ENCODE measurements at places on chromosomes 3 and 15.

GRCh38 chr15:34241376-34242330 is 16.8 kb downstream of the EMC4 start:
- no peak for DNase-seq

DNA sequence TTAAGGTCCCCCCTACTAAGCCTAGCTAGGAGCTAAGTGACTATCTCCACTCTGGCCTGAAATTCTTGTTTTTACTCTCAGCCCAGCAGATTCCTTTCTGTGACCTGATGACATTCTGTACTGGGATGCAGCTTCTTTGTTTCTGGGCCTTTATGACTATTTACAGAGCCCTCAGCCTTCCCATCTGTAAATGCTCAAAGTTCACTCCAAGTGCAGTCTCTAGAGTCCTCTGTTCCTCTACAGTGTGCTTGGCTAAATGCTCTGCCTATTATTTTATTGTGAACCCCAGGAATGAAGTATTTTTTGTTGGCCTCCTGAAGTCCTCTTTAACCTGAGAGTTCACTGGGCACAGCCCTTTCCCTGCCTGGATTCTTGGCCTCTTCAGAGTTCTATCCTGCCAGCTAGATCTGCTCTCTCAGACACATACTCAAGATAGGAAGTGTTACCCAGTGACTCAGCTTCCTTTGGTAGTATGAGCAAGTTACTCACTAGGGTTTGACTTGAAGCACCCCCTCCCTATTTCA is 278.1 kb upstream of the P2RY1 start:
- no peak for DNase-seq

GRCh38 chr3:178367817-178368617 is 168.2 kb upstream of the KCNMB2 start:
- DNase-seq: no peak

GRCh38 chr15:25671132-25671531 is 192.0 kb downstream of the ATP10A start:
- no peak for DNase-seq

GRCh38 chr3:98893740-98894139 is 7.8 kb downstream of the DCBLD2 start:
- DNase-seq: no peak

DNA sequence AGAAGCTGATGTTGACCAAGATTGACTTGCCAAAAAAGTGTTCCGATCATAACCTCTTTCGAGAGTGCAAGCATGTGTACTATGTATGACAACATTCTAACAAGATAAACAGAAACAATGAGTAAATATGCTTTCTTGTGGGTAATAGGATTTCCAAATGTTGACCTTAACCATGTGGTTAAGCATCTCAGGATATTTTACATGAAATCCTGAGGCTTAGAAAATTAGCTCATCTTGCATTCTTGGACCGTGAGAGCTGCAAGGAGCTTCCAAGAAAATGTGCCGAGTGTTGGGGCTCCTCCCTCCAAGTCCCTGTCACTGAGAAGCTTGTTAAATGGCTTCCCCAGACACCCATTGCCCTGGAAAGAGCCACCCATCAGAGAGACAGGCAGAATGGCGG is 50.1 kb downstream of the C3orf20 start:
- DNase-seq: no peak

DNA sequence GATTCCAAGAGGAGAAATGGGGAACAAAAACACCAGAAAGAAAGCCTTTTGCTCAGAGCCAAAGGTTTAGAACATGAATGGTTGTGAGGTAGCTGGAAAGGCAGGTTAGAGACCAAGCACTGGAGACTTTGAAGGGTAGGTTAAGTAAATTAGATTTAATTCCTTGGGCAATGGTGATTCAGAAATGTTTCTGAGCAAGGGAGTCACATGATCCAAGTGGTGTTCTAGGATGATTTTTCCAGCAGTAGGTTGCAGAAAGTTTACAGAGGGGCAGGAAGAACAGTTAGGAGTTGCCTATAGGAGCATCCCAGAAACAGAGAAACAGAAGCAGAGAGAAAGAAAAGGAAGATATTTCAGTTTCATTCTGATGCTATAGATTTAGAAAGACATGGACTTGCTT is 139.8 kb downstream of the WDR76 start:
- no peak for DNase-seq

DNA sequence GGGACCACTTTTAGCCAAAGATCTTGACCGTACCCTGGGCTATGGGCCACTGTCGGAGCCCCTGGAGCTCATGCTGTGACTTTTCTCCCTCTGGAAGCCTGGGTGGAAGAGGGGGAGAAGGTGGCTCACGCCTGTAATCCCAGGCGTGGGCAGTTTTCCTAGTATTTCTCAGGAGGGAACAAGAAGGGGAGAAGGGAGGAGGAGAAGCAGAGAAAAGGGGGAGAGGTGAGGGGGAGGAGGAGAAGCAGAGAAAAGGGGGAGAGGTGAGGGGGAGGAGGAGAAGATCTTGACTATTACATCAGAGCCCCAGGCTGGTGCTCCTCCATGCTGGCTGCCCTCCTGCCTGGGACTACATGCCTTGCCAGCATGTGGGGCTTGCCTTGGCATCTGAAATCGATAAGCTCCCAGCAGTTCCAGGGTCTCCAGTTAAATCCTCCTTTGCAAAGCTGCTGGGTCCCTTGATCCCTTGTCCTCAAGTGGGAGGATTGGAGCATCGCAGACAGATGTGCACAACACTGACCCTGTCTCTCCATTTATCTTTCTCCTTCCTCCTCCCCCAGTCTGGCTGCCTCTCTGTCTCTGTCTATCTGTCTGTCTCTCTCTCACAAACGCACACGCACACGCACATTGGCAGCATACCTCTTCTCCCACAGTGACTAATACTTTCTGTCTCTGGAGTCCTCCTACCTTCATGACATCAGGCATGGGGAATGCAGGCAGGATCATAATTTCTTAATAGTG is 41.6 kb downstream of the MRAS start:
- no peak for DNase-seq

DNA sequence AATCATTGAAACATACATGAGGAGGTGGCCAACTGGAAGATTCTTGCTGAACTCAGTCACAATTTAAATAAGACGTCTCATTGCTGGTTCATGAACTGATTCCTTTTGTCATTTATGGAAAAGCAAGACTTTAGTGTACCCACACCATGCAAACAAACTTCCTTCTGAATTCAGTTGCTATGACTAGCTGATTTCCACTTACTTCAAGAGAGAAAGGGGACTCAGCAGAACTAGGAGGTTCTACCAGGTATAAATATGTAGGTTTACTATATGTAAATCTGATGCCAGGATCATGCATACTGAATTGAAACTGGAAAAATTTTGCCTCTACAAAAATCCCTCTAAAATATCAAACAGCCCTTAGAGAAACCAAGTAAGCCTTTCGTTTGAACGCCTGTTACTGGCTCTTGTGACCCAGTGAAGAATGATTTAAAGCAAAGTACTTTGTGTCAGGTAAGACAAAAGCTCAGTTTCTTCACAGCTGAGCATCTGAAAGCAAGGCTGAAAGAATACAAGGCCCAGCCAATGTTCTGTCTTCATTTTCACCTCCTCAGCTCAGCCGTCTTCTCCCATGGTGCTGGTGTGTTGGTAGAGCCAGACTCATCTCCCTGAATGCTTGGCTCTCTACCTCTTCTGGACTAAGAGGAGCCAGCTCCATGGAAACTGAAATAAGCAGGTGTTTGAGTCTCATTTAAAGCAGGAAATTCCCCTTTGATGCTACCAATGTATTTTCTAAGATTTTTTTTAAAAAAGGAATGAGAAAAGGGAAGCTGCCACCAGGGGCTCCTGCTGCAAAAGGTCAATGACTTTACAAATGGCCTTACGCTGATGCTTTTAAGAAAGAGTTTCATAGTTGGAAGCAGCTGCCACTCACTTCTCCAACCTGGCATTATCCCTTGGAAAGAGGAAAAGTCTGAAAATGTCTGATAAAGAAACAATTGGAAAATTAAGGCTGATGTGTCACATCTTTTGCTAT is 301.6 kb downstream of the EFHB start:
- DNase-seq: no peak

- DNase-seq: no peak
Observed at GRCh38 chr3:157067114-157067513, 92.8 kb downstream of the CCNL1 start.

GRCh38 chr3:103052236-103052830 is 617.5 kb downstream of the ZPLD1 start:
- no peak for DNase-seq

DNA sequence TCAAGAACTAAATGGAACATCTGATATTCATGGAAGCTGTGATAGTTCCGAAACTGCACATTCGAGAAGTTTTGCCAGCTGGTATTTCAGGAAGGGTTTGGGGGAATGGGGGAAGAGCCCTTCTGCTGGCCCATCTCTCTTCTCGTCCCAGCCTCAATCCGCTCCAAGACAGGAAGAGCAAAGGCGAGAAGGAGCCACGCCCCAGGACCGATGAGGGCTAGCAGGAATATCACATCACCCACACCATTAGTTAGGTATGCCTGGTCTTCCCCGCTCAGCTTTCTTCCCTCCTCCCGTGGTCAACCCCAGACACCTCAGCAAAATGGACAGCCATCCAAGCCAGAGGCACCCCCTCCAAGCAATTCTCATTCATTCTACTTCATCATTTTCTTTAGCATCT is 14.9 kb upstream of the PCSK6 start:
- no peak for DNase-seq

GRCh38 chr15:63188247-63188925 is 1.0 kb upstream of the RAB8B start:
- no peak for DNase-seq

GRCh38 chr15:41926185-41927056 is 32.6 kb upstream of the SPTBN5 start:
- DNase-seq: no peak

GRCh38 chr3:164451072-164451910 is 627.0 kb downstream of the SI start:
- DNase-seq: no peak

DNA sequence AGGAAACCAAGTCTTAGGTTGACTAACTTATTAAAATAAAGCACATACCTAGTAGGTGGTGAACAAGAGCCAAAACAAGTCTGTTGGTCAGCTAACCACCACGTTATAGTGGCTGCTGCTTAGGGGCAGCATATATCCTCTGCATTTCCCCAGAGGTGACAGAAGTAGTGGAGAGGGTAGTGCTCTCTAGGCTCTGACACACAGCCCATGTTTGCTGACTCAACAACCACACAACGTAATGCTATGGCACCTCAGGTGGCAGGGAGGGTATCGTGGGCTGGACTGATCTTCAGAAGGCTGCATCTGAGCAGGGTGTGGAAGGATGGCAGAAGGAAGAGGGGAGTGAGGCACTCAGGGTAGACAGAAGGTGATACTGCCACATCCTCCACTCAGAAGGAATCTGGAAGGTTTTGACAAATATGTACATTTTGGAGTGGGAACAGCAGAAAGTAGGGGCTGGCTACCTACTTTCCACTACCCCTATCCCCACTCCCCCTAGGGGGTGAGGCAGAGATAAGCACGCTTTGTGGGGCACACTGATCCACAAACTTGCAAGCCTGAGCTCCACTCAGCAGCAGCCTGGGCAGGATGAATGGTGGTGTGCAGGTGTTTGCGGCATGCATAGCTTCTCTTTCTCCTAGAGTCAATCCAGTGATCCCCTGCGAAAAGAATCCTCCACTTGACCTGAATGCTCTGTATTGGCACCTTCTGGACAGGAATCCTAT is 178.1 kb downstream of the RORA start:
- no peak for DNase-seq

GRCh38 chr3:15276028-15276724 is 56.2 kb downstream of the SH3BP5 start:
- DNase-seq: no peak

GRCh38 chr15:64909546-64909945 is 2.2 kb upstream of the ANKDD1A start:
- DNase-seq: no peak

- no peak for DNase-seq
Observed at GRCh38 chr3:46856576-46857471, 6.4 kb downstream of the MYL3 start.
